ENCODE measurements at places on chromosomes 7 and 10.

GRCh38 chr10:19704544-19704943 is 111.7 kb upstream of the PLXDC2 start:
- no peak for DNase-seq

DNA sequence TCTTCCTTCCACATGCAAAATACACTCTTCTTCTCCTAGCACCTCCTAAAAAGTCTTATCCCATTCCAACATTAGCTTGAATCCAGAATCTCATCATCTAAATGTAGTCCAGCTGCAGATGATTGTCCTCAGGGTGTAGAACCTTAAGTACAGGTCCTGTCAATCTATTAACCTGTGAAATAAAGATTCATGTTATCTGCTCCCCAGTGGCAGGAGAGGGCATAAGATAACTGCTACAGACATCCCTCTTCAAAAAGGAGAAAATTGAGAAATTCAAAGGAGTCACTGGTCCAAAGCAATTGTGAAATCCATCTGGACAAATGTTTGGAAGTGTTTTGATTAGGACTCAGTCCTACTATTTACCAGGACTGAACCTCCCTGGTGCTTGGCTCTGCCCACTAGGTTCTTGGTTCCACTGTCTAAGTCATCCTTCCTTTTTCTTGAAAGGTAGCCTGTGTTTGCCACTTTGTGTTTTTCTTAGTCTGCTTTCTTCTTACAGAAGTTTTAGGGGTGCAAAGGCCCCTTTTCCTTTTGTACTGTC is 96.2 kb downstream of the ADD3 start:
- DNase-seq, result no peak

GRCh38 chr10:68403701-68404100 is 3.4 kb downstream of the RUFY2 start:
- no peak for DNase-seq

DNA sequence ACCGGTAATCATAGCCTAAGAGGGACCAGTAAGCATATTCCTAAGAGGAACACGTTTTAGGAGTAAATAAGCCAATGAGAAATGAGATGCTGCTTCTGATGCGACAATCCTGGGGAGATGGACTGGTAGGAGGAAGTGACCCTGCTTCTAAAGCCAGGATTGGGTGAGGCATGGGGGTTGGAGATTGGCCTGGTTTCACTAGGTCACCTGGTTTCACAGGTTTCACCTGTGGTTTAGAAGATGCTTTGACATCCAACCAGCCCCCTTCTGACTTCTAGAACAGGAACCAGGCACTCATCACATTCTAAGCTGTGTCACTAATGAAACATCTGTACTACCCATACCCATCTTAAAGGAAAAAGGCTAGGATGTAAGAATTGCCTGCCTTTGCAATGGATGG is 53.0 kb upstream of the BAMBI start:
- no peak for DNase-seq

DNA sequence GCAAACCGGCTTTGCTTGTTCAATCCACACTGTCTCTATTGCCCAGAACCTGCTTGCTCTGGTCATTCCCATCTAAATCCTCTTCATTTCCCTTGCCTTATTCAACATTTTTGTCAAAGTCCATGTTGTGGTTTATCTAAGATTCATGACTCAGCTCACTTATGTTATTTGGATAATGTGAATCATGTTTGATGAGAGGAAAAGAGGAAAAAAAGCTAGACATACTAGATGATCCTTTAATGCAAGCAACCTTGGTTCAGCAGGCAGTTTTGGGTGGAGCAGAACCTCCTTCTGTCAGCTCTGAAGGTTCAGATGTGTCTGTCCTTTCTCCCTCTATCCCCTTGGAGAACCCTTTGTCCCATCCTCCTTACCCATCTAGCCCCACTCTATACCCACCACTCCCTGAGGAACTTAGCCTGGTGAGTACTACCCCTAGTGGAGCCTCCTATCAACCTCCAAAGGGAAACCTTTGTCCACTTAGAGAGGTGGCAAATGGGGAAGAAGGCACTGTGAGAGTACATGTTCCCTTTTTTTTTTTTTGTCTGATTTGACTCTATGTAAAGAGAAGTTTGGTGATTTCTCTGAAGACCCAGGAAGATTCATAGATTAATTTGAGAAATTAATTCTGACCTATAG is 2.1 kb upstream of the SAMD9L start:
- DNase-seq, result peak; percentile 3

GRCh38 chr7:42883950-42884349 is 27.9 kb downstream of the C7orf25 start:
- peak; percentile 95 for DNase-seq

GRCh38 chr10:118729200-118729599 is 25.6 kb downstream of the CACUL1 start:
- DNase-seq, result no peak

GRCh38 chr10:80205477-80206276 is at the start of gene ANXA11:
Gene ANXA11, minus strand, starts transcription at chr10:80205537. Its CDS starts 32,676 bp downstream, at chr10:80172861.
- peak; percentile 80 for DNase-seq

GRCh38 chr10:96268341-96268909 is 2.9 kb downstream of the BLNK start:
- DNase-seq, result no peak

- DNase-seq, result peak; percentile 69
These were observed 12.2 kb upstream of the CHST15 start for GRCh38 chr10:124105594-124105993.

DNA sequence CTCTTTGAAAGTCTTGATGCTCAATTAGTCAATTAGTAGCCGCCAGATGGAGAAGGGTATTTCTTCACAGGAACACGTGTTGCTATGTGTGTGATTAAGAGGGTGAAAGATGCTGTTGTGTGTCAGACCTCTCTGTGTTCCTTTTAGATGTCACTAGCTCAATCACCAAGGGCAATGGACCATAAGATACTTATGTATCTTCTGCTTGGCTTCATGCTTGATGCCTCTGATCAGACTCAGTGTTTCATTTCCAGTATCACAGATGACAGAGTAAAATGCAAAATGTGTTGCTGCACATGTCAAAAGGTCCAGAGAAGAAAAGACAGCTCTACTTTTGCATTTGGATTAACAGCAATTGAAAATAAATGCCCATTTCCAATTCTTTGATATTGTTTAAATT is 865.9 kb downstream of the CNTNAP2 start:
- no peak for DNase-seq

- no peak for DNase-seq
These were observed 115.6 kb downstream of the FANK1 start for GRCh38 chr10:126011995-126012394.

GRCh38 chr7:2353936-2354185 is 766 bp upstream of the EIF3B start:
- peak; percentile 86 for DNase-seq

- no peak for DNase-seq
These were observed 209.4 kb downstream of the CELF2 start for GRCh38 chr10:11227103-11227502.

DNA sequence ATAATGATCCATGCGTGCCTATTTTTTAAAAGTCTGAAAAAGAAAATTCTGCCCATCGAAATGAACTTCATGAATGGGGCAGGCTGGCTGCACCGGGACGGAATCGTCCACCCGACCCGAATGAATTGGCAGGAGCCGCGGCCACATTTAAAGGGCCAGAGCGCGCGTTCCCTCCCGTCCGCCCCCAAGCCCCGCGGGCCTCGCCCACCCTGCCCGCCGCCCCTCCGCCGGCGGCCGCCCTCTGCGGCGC is 319 bp upstream of the GATA3 start:
- peak; percentile 67 for DNase-seq

DNA sequence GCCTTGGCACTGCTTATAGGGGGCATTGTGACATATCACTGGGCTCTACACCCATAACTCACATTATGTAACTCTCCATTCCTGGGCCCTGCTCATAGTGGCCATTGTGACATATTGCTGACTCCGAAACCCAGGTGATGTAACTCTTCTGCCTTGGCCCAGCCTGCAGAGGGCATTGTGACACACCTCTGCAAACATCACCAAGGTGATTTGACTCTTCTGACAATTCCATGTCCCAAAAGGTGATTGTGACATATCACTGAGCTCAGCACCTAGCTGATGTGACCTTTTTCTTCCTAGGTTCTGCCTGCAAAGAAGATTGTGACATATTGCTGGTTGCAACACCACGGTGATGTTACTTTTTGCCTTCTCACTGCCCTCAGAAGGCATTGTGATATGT is 36.5 kb upstream of the ZNF680 start:
- DNase-seq, result no peak

DNA sequence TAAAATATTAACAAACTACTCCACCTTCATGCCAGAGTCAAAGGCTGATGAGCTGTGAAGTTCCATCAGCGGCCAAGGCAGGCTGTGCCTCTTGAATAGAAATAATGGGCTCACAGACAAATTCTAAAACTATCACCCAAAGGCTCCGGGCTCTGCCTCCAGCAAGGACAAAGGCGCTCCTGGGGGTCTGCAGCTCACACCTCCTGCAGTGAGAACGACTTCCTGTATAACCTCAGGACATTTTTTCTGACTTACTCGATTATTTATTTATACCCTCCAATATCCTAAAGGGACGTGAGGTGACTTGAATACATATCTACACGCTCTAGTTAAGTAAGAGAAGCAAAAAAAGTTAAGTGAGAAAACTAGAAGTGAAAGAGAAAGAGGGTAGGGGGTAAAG is 500.7 kb downstream of the CCSER2 start:
- no peak for DNase-seq

GRCh38 chr10:97028126-97028831 is 157.5 kb downstream of the SLIT1 start:
- no peak for DNase-seq
